Jurkat, Clone E6-1 (cell line): ENCODE measurements at places on chromosomes 12 and 14.

GRCh38 chr12:109777544-109777943 lies 55.7 kb downstream of the TRPV4 start:
- peak; percentile 91 for DNase-seq

DNA sequence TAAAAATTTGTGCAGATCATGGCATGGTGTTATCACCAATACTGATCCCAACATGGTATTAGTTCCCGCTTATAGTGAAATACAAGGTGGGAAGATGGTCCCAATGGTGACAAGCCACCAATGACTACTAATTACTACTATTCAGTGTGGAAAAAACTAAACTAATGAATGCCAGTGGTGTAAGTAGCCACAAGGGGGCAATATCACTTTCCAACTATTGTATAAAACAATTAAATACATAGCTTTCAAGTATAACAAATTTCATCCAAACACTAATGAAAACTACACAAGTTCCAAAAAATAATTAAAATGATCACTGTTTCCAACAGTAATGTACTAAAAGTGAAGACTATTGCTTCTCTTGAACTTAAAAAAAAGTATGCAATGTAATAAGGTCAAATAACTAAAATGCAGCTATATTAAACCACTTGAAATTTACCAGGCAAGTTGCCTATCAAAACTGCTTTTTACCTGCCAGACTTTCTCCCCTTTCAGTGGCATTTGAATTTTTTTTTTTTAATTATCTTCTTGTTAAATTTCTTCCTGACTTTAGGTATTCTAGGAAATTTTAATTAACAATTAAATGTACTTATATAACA lies 58.0 kb downstream of the PAPLN start:
- peak; percentile 31 for DNase-seq

DNA sequence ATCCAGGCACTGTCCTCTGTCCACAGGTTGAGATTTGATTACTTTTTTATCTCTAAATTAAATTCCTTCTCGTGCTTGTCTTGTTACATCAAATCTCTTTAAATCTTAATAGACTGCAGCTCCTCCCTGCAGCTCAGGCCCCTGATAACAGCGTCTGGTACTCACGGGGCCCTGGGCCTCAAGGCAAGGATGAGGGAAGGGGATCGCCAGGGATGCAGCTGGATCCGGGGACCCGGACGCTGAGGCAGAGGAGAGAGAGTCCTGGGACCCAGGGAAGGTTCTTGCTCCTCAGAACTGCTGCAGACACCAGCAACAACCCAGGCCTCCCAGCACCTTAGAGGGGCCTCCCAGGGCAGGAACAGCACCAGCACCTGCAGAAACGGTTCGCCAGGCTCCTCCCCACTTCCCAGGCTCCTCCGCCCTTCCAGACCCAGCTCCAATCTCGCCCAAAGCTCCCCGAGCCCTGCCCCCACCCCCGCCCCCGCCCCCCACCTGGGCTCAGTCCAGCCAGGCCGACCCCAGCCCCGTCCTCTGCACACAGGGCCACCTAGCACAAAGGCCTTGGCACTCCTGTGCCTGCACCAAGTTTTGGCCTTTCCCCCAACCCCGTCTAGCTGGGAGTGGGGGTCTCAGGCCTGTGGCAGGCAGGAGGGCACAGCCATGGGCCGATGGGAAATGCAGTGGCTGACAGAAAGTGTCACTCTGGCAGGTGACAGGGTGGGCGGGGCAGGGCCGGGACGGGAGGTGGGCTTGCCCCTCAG lies 60.3 kb upstream of the GALNT9 start:
- no peak for DNase-seq

DNA sequence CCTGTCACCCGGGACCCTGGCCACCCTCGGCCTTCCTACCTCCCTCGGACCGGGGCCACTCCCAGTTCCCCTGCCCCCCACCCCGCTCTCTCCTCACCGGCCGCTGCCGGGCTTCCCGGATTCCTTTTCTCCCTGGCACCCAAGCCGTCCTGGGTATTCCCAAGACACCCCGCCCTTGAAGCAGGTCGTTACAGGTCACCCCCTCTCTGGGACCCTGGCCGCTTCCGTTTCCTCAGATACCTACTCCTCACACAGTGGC lies 493 bp downstream of the NUMB start:
- no peak for DNase-seq

- DNase-seq = no peak
These were observed at the start of gene OASL for GRCh38 chr12:121038861-121039668. TSS of gene OASL (minus strand) at chr12:121039246. CDS start at chr12:121038971, 275 bp downstream.

GRCh38 chr14:85613496-85613895 lies 83.6 kb downstream of the FLRT2 start:
- no peak for DNase-seq

GRCh38 chr14:68607081-68607866 lies 185.6 kb downstream of the ZFP36L1 start:
- DNase-seq = no peak

DNA sequence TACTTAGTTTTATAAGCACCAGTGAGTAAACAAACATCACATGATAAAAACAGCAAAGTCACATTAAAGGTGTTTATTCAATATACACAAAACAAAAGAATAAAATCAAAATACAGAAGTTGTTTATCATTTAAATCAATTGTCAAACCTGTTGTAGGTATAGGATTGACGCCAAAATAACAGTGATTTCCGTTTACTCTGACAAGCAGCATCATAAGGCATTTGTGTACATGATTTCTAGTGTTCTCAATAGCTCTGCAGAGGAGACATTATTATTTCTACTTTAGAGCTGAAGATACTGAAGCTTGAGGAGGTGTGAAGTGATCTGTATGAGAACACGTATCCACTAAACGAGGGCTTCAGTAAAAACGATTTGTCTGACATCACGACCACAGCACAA lies 171.9 kb downstream of the CCDC59 start:
- no peak for DNase-seq

DNA sequence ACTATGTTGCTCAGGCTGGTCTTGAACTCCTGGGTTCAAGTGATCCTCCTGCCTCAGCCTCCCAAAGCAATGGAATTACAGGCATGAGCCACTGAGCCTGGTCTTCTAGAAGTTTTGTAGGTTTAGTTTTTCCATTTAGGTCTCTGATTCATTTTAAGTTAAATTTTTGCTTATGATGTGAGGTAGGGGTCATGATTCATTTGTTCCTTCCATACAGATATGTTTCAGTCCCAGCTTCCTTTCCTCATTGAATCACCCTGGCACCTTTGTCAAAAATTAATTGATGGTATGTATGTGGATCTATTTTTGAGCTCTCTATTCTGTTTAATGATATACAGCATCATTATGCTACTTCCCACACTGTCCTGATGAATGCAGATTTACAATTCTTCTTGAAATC lies 25.6 kb upstream of the CABP1 start:
- no peak for DNase-seq
